Esophagus muscularis mucosa (tissue), 4 donors: ENCODE measurements at places on chromosomes 5 and 9. TPM values are rescaled to one million over a fixed set of nuclear protein-coding genes. Genes with fewer than 3 reads are reported as not detected.

- DNase-seq, result no peak
These were observed 180.5 kb upstream of the TUT7 start for GRCh38 chr9:86534572-86535258.

- DNase-seq, result no peak
These were observed at the start of gene GALNT12 for GRCh38 chr9:98807070-98807813. Gene GALNT12, plus strand, starts transcription at chr9:98807670. Its CDS starts 29 bp downstream, at chr9:98807699.

- DNase-seq, result no peak
These were observed 8.7 kb downstream of the SERINC5 start for GRCh38 chr5:80246995-80247729.

GRCh38 chr5:35518104-35518503, 99.6 kb upstream of the SPEF2 start:
- no peak for DNase-seq

INSL4 gene
- total RNA-seq, result not detected

- DNase-seq, result no peak
These were observed 141.1 kb upstream of the SMIM23 start for GRCh38 chr5:171644536-171644935.

GRCh38 chr9:110476251-110476650, 103.3 kb downstream of the SVEP1 start:
- no peak for DNase-seq

- no peak for DNase-seq
These were observed 4.1 kb downstream of the FAM78A start for GRCh38 chr9:131272212-131272611.

GRCh38 chr5:177496727-177497291, 595 bp downstream of the PDLIM7 start:
- no peak for DNase-seq

GRCh38 chr9:18429070-18429469, 44.9 kb upstream of the ADAMTSL1 start:
- DNase-seq, result no peak

RAB3C gene
- 2.6 TPM for total RNA-seq

DNA sequence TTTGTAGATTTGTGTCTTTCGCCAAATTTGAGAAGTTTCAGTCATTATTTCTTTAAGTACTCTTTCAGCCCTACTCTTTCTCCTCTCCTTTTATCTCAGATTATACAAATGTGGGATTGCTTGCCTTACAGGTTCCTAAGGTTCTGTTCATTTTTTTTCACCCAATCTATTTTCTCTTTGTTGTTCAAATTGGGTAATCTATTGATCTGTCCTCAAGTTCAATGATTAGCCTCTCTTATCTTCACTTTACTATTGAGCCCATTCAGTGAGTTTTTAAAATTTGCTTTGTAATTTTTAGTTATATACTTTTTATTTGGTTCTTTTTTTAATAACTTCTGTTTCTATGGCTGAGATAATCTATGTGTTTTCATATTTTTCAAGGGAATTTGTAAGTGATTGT, 282.1 kb downstream of the FER start:
- no peak for DNase-seq

PCA3 gene
- 0.65 TPM for total RNA-seq

DNA sequence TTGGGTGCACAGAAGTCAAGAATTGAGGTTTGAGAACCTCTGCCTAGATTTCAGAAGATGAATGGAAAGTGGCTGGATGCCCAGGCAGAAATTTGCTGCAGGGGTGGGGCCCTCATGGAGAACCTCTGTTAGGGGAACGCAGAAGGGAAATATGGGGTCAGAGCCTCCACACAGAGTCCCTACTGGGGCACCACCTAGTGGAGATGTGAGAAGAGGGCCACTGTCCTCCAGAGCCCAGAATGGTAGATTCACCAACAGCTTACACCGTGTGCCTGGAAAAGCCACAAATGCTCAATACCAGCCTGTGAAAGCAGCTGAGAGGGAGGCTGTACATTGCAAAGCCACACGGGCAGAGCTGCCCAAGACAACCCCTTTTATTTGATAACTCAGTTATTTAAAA, 383.5 kb downstream of the TLE4 start:
- peak; percentile 66 for DNase-seq

- no peak for DNase-seq
These were observed 81.6 kb downstream of the NTNG2 start for GRCh38 chr9:132243156-132244074.

DNA sequence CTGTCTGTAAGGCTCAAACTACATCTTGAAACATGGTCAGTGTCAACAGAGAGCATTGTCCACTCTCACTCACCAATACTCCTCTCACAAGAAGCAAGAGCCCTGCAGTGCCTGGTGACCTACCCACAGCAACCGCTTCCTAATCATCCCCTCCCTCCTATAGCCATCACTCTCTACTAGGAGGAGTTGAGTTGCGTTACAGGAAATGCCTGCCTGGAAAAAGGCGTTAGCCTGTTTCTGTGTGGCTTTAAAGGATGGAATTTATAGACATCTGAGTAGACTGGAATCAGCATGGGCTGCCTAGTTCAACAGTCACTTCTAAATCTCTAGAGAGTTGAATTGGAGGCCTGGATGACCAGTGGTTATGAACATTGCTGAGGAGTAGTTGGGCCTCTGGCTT, 108.3 kb upstream of the FER start:
- DNase-seq, result no peak

DNA sequence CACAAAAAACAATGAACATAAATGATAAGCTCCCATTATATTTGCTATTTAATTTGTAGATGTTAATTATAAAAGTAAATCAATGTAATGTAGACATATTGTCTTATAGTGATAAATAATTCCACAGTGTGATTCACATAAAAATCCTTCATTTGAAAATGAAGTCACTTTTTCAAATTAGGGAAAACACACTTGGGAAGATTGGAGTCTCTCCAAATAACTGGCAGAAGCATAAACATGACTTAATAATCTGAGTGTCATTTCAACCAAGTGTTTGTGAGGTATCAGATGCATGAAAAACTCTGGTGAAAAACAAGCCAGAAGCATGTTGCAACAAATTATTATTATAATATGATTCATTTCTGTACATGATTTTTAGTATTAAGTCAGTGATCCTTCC, 102.2 kb downstream of the CETN3 start:
- DNase-seq, result no peak

- DNase-seq, result peak; percentile 39
These were observed 48.4 kb upstream of the TUT7 start for GRCh38 chr9:86402591-86402990.

DNA sequence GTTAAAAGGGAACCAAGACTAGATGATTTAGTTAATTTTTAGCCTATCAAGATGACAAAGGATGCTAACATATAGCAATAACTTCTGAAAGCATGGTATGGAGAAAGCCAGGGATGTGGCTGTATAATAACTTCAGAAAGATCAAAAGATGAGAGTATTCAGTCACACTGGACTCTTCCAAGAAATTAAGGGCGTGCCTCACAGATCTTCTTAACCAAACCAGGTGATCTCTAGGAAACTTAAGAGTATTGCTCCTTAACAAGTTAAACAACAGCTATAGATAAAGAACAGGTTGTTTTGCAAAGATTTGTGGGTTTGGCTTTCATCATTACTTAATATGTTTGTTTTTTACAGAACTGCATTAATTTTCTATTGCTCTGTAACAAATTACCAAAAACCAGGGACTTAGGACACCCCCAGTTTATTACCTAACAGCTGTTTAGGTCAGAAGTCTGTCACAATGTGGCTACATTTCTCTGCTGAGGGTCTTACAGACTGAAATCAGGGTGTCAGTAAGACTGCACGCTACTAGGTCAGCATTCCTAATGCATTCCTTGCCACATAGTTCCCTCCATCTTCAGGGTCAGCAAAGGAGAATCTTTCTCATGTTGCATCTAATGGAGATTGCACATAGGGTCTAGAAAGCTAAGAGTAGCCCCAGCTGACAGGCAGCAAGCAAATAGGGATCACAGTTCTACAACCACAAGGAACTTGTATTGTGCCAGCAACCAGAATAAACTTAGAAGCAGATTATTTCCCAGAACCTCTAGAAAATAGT, 113.8 kb downstream of the WDR70 start:
- no peak for DNase-seq

DNA sequence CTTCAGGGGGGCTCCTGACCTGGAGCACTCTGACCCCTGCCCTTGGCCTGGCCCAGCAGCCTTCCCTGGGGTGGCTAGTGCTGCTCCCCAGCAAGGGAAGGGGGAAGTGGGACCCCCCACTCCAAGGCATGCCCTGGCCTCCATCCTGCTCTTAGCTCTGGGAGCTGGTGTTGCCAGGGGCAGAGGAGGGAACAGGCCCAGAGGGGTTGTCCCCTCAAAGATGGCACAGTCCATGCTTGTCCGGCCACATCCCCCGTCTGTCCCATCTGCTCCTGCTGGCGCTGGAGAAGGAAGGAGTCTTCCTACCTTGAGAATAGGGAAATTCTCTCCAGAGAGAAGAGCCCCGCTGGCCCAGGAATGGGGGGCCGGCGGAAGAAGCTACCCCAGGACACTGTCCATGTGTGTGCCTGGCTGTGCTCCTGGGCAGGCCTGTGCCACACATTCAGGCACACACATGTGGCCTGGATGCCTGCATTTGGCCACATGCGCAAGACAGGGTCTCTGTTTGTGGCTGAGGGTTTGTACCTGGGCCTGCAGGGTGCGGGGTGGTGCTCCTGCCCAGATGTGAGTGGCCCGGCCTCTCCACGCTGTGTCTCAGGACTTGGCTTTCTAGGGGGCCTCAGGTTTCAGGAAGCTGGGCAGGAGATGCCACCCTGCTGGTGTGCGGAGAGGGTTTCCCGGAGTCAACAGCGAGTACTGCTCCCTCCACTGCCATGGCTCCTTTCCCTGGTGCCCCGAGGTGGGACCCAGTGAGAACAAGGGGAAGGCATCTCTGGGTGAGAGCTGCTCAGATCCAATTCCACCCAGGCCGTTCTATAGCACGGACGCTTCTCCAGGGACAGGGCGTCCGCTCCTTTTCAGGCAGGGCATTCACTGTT, 247.1 kb downstream of the PBX3 start:
- no peak for DNase-seq

DNA sequence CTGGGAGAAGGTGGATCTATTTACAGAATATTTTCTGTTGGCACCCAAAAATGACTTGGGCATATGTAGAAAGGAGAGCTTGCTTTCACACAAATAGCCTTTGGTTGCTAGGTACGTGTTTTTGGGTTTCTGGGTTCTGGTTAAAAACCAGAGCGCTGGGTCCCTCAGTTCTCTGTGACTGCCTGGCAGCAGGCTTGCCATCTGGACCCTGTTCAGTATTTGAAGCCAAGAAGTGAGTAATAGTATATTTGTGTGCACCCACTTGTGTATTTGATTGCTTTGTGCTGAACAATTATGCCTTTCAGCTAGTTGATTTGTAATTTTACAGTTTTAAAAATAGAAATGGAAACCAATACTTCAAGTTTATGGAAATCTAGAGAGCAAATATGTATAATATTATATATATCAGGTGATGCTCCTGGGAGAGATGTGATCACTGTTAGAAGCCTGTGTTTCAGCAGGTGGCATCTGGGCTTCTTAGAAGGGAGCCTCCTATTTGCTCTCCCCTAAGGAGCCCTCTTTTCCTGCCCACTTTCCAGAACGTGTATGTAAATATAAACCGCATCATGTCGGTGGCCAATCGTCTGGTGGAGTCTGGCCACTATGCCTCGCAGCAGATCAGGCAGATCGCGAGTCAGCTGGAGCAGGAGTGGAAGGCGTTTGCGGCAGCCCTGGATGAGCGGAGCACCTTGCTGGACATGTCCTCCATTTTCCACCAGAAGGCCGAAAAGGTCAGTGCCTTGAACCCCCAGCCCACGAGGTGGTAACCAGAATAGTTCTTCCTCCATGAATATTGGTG, 153.6 kb downstream of the TRIO start:
- DNase-seq, result no peak
